ENCODE measurements at places on chromosomes 11 and 22. TPM values are rescaled to one million over a fixed set of nuclear protein-coding genes. Genes with fewer than 3 reads are reported as not detected.
A peak's percentile ranks its signal among the peaks of the same experiment; 100 is the strongest.

The LMNTD2 gene
- 8.2 TPM for total RNA-seq

The CNGA4 gene
- not detected for total RNA-seq

The LRRN4CL gene
- total RNA-seq: not detected

The SLC22A9 gene
- not detected for total RNA-seq

The FIBIN gene
- total RNA-seq: not detected

The MUC2 gene
- total RNA-seq: not detected

The UBASH3B gene
- 28.6 TPM for total RNA-seq

The KCNQ1OT1 gene
- 0.17 TPM for total RNA-seq

The MS4A7 gene
- total RNA-seq: 0.80 TPM

The PKP3 gene
- 0.60 TPM for total RNA-seq

The FJX1 gene
- not detected for total RNA-seq

DNA sequence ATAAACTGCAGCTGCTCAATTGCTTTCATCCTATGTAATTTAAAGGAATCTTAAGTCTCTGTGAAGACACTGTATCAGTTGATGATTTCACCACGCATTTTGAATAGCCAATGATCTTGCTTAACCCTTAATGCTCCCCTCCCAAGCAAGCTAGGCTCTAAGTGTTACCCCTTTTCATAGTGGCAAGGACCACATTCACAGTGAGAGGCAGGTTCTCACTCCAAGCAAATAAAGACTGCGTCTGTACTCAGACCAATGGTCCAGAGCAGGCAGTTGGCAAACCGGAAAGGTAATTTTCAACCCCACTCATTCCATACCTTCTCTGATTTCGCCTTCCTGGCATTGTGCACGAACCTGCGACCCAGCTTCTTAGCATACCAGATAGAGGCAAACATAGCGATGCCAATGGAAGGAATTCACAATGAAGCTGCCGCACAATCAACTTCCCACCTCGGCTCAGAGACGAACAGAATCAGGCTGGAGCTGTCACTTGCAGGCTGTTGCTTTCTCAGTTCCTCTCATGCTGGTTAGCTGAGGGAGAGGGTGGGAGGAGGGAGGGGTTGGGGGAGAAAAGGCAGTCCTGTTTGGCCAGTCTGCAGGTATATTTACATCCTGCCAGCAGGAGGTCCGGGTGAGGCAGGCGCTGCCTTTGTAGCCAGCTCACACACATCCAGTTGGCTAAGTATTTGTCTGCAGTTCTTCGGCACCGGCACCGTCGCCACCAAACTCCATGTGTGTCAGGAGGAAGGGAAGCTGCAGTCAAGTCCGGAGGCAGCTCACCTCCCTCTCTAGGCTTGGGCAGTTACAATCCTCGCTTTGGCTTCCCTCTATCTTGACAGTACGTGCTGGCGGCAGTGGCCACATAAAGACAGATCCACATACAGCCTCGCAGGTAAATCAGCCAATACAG is 1151.2 kb upstream of the CCDC90B start:
- no peak for DNase-seq
- no peaks in the 10 kb centered on the region for H3K36me3 ChIP-seq
- no peaks in the 10 kb centered on the region for H3K4me1 ChIP-seq

GRCh38 chr11:112694245-112694644 is 267.0 kb upstream of the NCAM1 start:
- DNase-seq: no peak
- H3K27ac ChIP-seq: no peak overlapping the region
- H3K4me1 ChIP-seq: no peaks in the 10 kb centered on the region
- no peaks in the 10 kb centered on the region for H3K36me3 ChIP-seq

- H3K27ac ChIP-seq: no peak overlapping the region
- H3K4me1 ChIP-seq: peaks cover 21% of the 10 kb centered on the region
- H3K27me3 ChIP-seq: no peaks in the 10 kb centered on the region
- H3K4me3 ChIP-seq: no peak overlapping the region
- no peak for DNase-seq
These were observed 54.7 kb downstream of the WNT11 start for GRCh38 chr11:76151556-76152085.

GRCh38 chr11:1514336-1515061 is 27.9 kb upstream of the MOB2 start:
- H3K27ac ChIP-seq: no peak overlapping the region
- H3K27me3 ChIP-seq: no peaks in the 10 kb centered on the region
- H3K4me1 ChIP-seq: peaks cover 65% of the 10 kb centered on the region
- DNase-seq: no peak
- H3K36me3 ChIP-seq: peaks cover 9% of the 10 kb centered on the region

GRCh38 chr11:57353852-57354251 is 15.7 kb downstream of the P2RX3 start:
- H3K27me3 ChIP-seq: peaks cover 3% of the 10 kb centered on the region
- no peak overlapping the region for H3K4me3 ChIP-seq
- DNase-seq: no peak
- no peak overlapping the region for H3K27ac ChIP-seq
- H3K36me3 ChIP-seq: no peaks in the 10 kb centered on the region

GRCh38 chr11:128915149-128915521 is 24.0 kb downstream of the KCNJ5 start:
- H3K4me1 ChIP-seq: no peaks in the 10 kb centered on the region
- DNase-seq: no peak

DNA sequence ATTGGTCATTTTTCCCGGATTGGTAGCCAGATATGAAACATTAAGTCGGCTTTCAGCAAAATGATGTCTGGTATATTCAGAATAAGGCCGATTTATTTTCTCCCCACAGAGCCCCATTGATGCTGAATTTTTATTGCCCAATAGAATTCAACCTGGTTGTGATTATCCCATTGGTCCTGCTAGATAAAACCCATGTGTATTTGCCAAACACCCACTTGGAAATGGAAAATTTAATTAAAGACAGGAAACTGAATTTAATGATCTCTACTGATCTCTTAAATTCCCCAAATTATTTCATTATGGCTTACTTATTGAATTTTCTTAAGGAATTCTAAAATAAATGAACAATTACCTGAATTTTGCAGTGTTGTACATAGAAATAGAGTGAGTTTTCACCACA is 609.8 kb downstream of the NTM start:
- H3K4me3 ChIP-seq: no peak overlapping the region
- H3K27ac ChIP-seq: no peak overlapping the region
- no peaks in the 10 kb centered on the region for H3K4me1 ChIP-seq
- H3K27me3 ChIP-seq: no peaks in the 10 kb centered on the region
- H3K36me3 ChIP-seq: no peaks in the 10 kb centered on the region

- peaks cover 60% of the 10 kb centered on the region for H3K4me1 ChIP-seq
- no peaks in the 10 kb centered on the region for H3K27me3 ChIP-seq
- H3K36me3 ChIP-seq: peaks cover 8% of the 10 kb centered on the region
- no peak for DNase-seq
These were observed 6.0 kb downstream of the RTL6 start for GRCh38 chr22:44492036-44492405.

DNA sequence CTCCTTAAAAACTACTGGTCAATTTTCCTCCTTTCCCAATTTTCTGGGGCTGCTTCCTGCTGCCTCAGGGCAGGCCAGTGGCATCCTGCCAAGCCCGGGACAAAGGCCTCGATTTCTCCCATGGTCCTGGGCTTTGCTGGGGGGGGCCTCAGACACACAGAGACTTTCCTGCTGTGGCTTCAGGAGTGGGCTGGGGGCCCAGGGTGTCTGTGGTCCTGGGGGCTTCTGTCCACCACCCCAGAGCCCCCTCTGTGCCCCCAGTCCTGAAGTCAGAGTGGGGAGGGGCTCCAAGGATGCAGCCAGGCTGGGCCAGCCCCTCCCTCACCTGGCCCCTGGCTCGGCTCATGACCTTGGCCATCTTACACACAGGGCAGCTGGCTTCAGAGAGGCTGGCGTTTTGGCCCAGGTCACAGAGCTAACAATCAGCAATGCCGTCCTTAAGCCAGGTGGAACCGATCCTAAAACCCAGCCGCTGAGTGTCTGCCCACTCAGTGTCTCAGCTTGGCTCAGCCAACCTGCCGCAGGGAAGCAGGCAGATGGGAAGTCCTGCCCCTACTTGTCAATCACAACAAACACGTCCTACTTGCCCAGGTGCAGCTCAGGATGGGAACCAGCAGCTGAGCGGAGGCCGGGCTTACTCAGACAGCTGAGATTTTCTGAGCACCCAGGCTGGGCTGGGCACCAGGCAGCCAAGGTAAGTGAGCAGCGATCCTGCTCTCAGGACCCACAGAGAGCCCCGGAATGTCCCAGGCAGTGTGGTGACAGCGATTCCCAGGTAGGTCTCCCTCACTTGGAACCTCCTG is 34.6 kb downstream of the OSBPL5 start:
- no peaks in the 10 kb centered on the region for H3K27me3 ChIP-seq
- H3K4me3 ChIP-seq: no peak overlapping the region
- peaks cover 4% of the 10 kb centered on the region for H3K4me1 ChIP-seq
- no peak overlapping the region for H3K27ac ChIP-seq

DNA sequence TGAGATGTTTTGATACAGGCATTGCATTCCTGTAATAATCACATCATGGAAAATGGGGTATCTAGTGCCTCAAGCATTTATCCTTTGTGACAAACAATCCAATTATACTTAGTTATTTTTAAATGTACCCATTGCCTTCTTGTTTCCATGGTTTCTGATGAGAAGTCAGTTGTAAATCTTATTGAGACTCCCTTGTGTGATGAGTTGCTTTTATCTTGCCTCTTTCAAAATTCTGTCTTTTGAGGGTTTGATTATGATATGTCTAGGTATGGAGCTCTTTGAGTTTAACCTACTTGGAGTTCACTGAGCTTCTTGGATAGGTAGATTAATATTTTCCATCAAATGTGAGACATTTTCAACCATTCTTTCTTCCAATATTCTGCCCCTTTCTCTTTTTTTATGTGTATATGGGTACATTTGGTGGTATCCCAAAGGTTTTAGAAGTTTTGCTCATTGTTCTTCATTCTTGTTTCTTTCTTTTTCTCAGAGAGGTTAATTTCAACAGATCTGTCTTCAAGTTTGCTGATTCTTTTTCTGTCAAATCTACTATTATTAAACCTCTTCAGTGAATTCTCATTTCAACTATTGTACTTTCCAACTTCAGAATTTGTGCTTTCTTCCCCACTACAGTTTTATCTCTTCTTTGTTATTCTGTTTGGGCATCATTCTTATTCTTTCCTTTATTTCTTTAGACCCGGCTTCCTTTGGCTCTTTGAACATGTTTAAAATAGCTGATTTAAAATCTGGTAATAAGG is 13.7 kb downstream of the NAGA start:
- H3K4me3 ChIP-seq: no peak overlapping the region
- DNase-seq: no peak
- H3K4me1 ChIP-seq: no peaks in the 10 kb centered on the region
- peaks cover 30% of the 10 kb centered on the region for H3K36me3 ChIP-seq
- no peaks in the 10 kb centered on the region for H3K27me3 ChIP-seq

- H3K4me1 ChIP-seq: peaks cover 4% of the 10 kb centered on the region
- no peak overlapping the region for H3K4me3 ChIP-seq
- H3K27me3 ChIP-seq: no peaks in the 10 kb centered on the region
- H3K27ac ChIP-seq: no peak overlapping the region
- DNase-seq: no peak
- H3K36me3 ChIP-seq: no peaks in the 10 kb centered on the region
These were observed 317.8 kb downstream of the NTM start for GRCh38 chr11:131688048-131688693.

- no peaks in the 10 kb centered on the region for H3K27me3 ChIP-seq
- H3K36me3 ChIP-seq: no peaks in the 10 kb centered on the region
- H3K4me1 ChIP-seq: no peaks in the 10 kb centered on the region
- H3K4me3 ChIP-seq: no peak overlapping the region
These were observed 26.4 kb upstream of the FAT3 start for GRCh38 chr11:92198268-92198667.

DNA sequence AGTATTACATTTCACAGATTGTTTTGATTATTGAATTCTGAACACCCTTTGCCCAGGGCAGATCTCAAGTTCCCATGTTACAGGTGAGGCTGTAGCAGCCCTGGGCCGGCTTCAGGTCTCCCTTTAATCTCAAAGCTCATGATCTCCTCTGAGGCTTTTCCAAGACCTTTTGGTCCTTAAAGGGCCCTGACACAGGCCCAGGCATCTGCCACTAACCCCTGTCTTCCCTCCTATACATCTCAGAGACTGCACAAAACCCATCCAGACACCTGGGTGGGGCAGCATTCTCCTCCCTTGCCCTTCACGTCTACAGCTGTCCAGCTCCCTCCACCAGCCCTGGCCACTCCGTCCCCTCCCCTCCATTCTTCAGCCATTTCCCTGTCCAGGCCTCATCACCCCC is 37.8 kb downstream of the PDE2A start:
- H3K27ac ChIP-seq: no peak overlapping the region
- no peaks in the 10 kb centered on the region for H3K4me1 ChIP-seq
- peaks cover 12% of the 10 kb centered on the region for H3K27me3 ChIP-seq
- no peaks in the 10 kb centered on the region for H3K36me3 ChIP-seq
- no peak for DNase-seq

GRCh38 chr11:66856496-66857233 is at the start of gene LRFN4:
Gene LRFN4, plus strand, starts transcription at chr11:66857064. Its CDS starts 681 bp downstream, at chr11:66857745.
- no peaks in the 10 kb centered on the region for H3K36me3 ChIP-seq
- peak within 1 kb of the TSS; percentile 26 for H3K27ac ChIP-seq
- H3K4me3 ChIP-seq: peak within 1 kb of the TSS; percentile 67
- peaks cover 20% of the 10 kb centered on the region for H3K4me1 ChIP-seq
- H3K27me3 ChIP-seq: no peaks in the 10 kb centered on the region
- DNase-seq: peak; percentile 46

DNA sequence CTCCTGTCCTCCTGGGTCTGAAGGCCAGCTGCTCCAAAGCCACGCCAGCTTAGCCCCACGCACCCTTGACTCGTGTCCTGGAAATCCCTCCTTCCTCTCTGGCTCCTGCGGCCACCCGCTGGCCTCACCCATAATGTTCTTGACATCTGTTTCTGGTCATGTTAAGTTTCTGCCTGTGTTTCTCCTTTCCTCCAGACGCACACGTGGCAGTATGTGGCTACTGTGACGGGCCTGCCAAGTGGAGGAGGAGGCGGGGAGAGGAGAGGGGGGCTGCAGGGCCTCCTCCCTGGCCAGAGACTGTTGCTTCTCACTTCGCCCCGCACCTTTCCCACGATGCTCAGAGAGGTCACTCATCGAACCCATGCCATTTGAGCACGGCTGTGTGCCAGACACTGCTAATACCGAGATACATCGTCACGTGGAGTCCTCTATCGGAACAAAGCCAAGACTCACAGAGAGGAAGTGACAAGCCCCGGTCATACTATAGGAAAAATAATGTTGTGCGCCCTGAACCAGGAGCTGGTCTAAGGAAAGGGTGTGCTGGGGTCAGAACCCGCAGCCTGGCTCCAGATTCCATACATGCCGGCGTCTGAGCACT is 11.5 kb downstream of the C1QTNF6 start:
- H3K4me3 ChIP-seq: no peak overlapping the region
- H3K27ac ChIP-seq: no peak overlapping the region
- H3K4me1 ChIP-seq: peaks cover 25% of the 10 kb centered on the region
- H3K27me3 ChIP-seq: no peaks in the 10 kb centered on the region
- H3K36me3 ChIP-seq: no peaks in the 10 kb centered on the region
- DNase-seq: peak; percentile 49

- H3K27ac ChIP-seq: no peak overlapping the region
- no peak for DNase-seq
- H3K4me1 ChIP-seq: peaks cover 18% of the 10 kb centered on the region
- no peaks in the 10 kb centered on the region for H3K36me3 ChIP-seq
These were observed 34.1 kb downstream of the LIF start for GRCh38 chr22:30212363-30212995.

- H3K4me3 ChIP-seq: peak overlapping the region; percentile 45
- no peaks in the 10 kb centered on the region for H3K27me3 ChIP-seq
- H3K27ac ChIP-seq: peak overlapping the region; percentile 91
- H3K36me3 ChIP-seq: no peaks in the 10 kb centered on the region
These were observed 110.0 kb downstream of the KIAA1671 start for GRCh38 chr22:25062386-25063085.

GRCh38 chr11:73306977-73307322 is 1.1 kb upstream of the ARHGEF17 start:
- no peak for DNase-seq
- H3K27me3 ChIP-seq: peaks cover 26% of the 10 kb centered on the region
- peak overlapping the region; percentile 70 for H3K4me3 ChIP-seq
